Osteocyte (in vitro differentiated cells): ENCODE measurements at places on chromosomes 3 and 15. TPM values are rescaled to one million over a fixed set of nuclear protein-coding genes. Genes with fewer than 3 reads are reported as not detected.

- no peak for DNase-seq
Measured at GRCh38 chr3:24905266-24905665, 410.6 kb upstream of the THRB start.

DNA sequence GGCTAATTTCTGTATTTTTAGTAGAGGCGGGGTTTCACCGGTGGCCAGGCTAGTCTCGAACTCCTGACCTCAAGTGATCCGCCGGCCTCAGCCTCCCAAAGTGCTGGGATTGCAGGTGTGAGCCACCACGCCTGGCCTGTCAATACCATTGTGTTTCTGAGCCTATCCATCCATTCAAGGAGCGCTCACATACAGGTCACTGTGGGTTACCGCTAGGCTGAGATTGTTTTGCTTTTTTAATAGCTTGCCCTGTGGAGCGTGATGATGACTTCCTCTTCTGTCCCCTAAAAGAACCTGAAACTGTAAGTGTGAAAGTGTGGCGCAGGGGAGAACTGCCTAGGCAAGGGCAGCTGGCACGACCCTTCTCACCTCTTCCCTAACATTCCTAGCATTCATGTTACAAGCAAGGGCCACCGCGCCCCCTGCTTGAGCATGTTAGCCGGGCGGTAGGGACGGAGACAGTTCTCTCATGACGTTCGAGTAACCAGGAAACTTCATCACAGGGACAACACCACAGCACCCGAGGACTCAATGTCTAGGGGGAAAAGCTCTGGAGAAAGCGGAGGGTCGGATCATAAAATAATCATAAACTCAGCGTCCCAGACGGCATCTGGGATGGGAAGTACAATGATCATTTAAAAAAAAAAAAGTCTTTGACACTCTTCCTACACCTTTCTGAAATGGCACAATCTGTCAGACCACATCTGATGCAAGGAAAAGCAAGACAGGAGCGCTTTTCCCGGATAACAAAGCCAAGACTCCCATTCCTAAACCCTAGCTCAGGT, 790 bp downstream of the LAMP3 start:
- DNase-seq, result no peak

GRCh38 chr15:92906563-92907081, 6.5 kb downstream of the CHD2 start:
- DNase-seq, result no peak

Gene RARRES1
- total RNA-seq, result 2.4 and 2.8 TPM in 2 replicates
